ENCODE measurements at places on chromosomes 11 and 22. TPM values are rescaled to one million over a fixed set of nuclear protein-coding genes. Genes with fewer than 3 reads are reported as not detected.

DNA sequence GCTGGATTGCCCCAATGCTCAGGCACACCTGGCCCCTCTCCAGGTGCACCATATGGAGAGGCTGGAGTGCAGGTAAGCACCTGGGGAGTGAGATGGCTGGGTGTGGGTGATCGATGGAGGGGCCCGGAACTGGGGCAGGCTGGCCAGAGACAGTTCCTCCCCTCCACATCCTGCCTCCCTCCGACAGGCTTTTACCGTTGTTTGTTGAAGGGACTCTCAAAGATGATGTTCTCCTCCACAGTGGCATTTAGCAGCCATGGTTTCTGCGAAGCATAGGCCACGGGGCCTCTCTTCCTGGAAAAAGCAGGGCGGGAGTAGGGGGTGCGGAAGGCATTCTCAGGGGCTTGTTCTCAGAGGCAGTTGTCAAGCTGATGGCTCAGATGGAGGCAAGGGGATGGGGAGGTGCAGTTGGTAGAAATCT is 25.9 kb upstream of the KCNJ11 start:
- H3K4me3 ChIP-seq = no peak overlapping the region
- no peaks in the 10 kb centered on the region for H3K27me3 ChIP-seq
- no peak overlapping the region for H3K27ac ChIP-seq
- no peaks in the 10 kb centered on the region for H3K4me1 ChIP-seq
- no peaks in the 10 kb centered on the region for H3K36me3 ChIP-seq
- DNase-seq = no peak

DNA sequence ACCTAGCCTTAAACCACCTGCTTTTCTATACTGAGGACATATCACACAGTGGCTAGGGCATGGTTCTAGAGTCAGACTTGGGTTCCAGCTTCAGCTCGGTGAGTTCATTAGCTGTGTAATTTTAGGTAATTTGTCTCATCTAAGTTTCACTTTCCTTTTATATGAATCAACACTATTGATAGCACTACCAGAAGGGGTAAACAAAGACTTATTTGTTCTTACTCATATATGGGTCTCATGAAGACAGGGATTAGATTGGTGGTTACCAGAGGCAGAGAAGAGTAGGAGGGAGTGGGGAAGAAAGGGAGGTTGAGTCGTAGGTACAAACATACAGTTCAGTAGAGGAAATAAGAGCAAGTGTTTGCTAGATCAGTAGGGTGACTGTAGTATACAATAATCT is 924.7 kb downstream of the OPCML start:
- no peaks in the 10 kb centered on the region for H3K36me3 ChIP-seq
- no peak overlapping the region for H3K4me3 ChIP-seq
- no peak overlapping the region for H3K27ac ChIP-seq
- no peak for DNase-seq
- no peaks in the 10 kb centered on the region for H3K27me3 ChIP-seq

DNA sequence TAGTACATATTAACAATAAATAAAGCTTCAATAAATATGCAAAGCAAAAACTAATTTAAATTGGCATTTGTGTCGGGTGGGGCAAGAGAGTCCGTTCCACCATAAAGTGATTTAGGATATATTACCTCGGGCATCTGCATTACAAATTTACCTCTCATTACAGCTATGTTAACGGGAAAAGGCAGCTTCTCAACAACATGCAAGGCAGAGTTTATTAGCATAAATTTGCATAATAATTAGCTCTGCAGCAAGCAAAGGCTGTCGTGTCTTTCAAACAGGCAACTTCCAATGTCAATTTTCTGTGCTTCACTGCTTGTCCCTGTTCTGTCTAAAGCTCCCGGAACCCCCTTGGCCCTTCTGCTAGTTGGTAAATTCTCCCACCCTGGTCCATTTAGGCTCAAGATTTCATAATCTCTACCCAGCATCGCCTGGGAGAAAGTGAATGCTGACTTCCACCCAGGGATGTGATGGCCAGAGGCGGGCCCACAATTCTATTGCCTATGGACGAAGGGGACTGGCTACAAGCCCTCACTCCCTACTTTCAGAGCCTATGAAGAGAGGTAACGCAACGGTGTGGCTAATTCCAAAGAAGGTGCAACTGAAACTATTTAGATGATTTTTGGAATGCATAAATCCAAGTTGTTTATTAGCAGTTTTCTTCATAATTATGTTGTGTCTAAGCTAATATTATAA is 462.1 kb downstream of the OPCML start:
- peaks cover 27% of the 10 kb centered on the region for H3K27me3 ChIP-seq
- no peak for DNase-seq
- no peak overlapping the region for H3K4me3 ChIP-seq
- no peaks in the 10 kb centered on the region for H3K4me1 ChIP-seq
- no peak overlapping the region for H3K27ac ChIP-seq

DNA sequence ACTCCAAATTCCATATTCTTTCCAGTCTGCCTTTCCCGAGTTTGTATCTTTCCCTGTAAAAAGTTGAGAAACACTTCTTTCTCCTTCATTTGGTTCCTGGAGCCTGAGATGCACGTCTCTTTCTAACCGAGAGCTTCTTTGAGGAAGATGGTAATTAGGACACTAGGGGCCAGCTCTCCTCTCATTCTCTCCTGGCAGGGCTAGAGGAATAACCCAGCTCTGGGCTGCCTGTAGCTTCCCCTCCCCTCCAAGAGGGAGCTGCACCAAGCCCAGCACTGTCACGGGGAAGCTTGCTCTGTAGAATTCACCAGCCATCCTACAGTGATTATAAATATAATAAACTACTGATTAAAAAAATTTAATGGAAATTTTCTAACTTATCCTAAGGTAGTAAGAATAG is 26.9 kb downstream of the UBASH3B start:
- DNase-seq = no peak
- H3K27ac ChIP-seq = no peak overlapping the region
- H3K4me3 ChIP-seq = no peak overlapping the region
- no peaks in the 10 kb centered on the region for H3K27me3 ChIP-seq
- no peaks in the 10 kb centered on the region for H3K4me1 ChIP-seq
- no peaks in the 10 kb centered on the region for H3K36me3 ChIP-seq

DENND6B gene
- polyA plus RNA-seq = 7.1 TPM

IL17RA gene
- 6.7 TPM for polyA plus RNA-seq

MRGPRF gene
- 17.6 TPM for polyA plus RNA-seq

All from large intestine (tissue), 12 donors.